Stimulated activated CD4-positive, alpha-beta T cell treated with anti-CD3 and anti-CD28 coated beads, TNF-alpha, amount 100 ng/mL, for 4 hours (primary cell): ENCODE measurements at places on chromosomes 6 and 20.

DNA sequence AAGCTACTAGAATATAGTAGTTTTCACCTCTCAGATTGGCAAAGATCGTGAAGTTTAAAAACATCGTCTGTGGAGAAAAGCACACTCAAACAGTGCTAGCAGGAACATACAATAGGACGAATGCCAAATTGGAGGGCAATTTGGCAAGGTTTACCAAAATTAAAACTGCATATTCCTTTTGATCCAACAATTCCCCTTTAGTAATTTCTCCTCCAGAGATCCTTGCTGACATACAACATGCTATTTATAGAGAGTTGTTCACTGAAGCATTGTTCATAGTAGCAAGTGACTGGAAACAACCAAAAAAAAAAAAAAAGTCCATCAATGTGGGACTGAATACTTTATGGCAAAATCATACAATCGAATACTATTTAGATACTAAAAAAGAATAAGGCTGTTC is 202.2 kb downstream of the ATXN1 start:
- no peak for DNase-seq

DNA sequence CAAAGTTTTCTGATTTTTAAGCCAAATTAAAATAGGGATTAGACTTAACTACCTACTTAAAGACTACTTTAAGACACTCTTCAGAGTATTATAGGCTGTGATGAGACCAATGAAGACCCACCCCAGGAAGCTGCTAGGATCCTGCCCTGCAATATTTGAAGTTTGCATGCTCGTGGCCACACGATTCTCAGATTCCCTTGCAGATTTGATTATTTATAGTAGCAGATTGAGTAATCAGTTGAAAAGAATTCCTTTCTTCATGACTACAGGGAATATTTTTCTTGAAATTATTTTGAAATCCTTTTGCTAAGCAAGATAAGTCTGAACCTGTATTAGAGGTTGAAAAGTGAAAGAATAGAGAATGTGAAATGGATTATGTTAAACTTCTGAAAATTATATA is 122.3 kb downstream of the B3GAT2 start:
- DNase-seq: no peak

DNA sequence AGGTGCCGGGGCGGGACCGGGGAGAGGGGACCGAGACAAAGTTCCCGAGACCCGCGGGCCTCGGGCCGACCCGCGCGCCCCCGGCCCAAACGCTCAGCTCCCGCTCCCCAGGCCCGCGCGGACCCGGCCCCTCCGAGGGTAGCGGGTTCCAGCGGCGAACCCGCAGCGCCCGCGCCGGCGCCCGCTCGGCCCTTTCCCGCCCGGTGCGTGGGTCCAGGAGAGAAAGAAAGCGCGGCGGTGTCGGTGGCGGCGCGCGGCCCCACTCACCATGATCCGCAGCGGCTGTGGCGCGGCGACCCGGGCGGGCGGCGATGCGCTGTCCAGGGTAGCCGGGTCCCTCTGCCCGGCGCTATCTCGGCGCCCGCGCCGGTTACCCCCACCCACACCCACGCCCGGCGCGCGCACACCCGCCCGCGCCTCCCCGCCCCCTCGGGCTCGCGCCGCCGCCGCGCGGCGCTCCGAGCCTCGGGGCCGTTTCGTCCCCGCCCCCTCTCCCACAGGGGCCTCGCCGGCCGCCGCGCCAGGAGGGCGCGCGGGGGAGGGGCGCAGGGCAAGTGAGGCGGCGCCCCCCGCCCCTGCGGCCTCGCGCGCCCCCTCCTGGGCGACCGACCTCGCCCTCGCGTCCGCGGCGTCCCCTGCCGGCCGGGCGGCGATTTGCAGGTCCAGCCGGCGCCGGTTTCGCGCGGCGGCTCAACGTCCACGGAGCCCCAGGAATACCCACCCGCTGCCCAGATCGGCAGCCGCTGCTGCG is at the start of gene ELOVL2:
Gene ELOVL2 (minus strand): TSS at position 345 of the 751 bp plus-strand sequence. CDS start 75 bp downstream, at position 270.
- DNase-seq: no peak

DNA sequence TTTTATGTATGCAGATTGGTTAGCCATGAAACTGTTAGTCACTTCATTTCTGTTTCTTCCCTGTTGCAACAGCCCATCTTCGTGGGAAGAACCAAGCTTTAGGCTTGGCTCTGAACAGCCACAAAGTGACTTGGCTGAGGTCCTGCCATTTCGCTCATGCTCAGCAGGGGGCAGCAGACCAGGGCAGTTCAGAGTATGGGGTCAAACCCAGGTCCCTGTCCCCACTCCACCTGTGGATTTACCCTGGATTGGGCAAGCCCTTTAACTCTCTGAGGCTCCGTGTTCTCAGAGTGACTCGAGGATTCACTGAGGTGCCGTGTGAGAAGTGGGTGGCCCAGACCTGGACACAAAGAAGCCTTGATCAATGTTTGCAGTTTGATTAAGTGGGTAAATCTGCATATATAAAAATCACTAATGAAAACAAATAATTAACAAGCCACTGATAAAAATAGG is 19.8 kb upstream of the MAP1LC3A start:
- DNase-seq: no peak

- DNase-seq: no peak
These were observed 129.4 kb upstream of the RIN2 start for GRCh38 chr20:19628570-19629134.

- DNase-seq: no peak
These were observed 21.1 kb downstream of the CDC40 start for GRCh38 chr6:110201151-110201884.

- no peak for DNase-seq
These were observed 460.3 kb downstream of the UTRN start for GRCh38 chr6:144745439-144745838.

- no peak for DNase-seq
These were observed 3.7 kb upstream of the TMEM242 start for GRCh38 chr6:157326979-157327378.

DNA sequence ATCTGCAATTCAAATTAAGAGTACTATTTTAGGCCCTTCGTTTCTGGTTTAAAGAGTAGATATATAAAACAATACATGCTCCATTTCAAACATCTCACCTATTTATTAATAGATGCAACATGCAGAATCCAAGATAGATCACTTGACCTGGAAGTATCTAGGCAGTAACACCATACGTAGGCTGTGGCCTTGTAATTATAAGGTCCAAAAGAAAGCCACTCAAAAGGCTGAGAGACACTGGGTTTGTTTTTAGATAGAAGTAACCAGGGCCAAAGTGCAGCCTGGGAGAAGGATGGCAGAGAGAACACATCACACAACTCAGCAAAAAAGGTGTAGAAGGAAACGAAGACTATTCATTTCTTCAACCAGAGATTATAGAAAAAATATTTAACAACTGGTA is 8.4 kb upstream of the GFOD1 start:
- DNase-seq: no peak

DNA sequence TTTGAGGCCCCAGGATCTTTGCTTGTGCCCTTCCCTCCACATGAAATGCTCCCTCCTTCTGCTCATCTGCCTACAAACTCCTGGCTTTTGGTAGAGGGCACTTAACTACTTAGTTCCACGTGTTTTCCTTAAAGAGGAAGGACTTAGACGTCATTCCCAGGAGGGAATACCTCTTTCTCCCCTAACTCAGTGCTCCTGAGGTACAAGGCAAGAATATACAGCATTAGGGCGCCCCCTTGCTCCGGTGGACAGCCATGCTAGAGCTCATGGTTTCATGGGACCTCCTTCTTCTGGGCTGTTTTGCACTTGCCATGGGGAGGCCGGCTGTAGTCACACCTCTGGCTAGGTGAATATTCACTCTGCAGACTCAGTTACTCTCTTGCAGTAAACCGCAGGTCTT is 93.8 kb upstream of the LY86 start:
- no peak for DNase-seq
